ENCODE measurements at places on chromosomes 3 and 15. TPM values are rescaled to one million over a fixed set of nuclear protein-coding genes. Genes with fewer than 3 reads are reported as not detected.

DNA sequence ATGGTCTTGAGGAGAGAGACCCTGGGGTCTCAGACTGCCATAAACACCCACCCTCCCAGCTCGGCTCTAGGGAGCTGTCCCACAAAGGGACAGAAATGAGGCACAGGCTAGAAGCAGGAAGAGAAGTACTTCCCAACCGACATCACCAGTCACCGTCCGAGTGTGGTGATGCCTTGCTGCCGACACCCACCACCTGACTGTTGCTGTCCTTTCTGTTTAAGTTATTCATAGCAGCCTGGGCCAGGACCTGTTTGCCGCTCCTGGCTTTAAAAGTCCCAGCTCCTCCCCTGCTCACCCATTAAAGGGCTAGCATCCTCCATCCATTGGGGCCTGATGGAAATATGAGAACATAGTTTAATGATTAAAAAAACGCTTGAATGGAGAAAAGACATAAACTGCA, 13.2 kb upstream of the SPG11 start:
- DNase-seq, result no peak

- no peak for DNase-seq
Observed at GRCh38 chr15:78434134-78434533, 3.9 kb upstream of the IREB2 start.

- DNase-seq, result no peak
Observed at GRCh38 chr3:107456501-107456900, 66.3 kb upstream of the BBX start.

- no peak for DNase-seq
Observed at GRCh38 chr3:94453864-94454263, 391.0 kb downstream of the NSUN3 start.

DNA sequence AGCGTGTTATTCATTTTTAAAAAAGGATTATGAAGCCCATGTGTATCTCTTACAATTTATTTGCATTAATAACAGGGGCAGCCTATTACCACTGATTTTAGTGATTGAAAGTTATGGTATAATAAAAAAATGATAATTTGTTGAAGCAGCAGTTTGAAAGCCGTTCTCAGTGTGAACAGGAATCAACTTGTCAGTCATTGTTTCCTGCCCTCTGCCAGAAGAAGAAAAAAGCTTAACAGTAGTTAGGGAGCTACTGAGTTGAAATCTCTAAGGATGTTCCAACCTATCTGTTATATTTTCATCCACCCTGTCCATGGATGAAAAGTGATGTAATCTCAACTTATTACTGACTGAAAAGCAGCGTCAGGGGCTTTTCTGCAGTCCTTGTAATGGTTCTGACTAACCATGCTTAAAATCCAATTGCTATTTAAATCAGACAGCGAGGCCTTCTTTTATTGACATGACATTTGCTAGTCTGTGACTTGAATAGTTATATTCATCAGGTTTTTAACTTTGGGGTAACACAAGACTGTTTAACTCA, 486.7 kb downstream of the ROBO2 start:
- DNase-seq, result no peak

DNA sequence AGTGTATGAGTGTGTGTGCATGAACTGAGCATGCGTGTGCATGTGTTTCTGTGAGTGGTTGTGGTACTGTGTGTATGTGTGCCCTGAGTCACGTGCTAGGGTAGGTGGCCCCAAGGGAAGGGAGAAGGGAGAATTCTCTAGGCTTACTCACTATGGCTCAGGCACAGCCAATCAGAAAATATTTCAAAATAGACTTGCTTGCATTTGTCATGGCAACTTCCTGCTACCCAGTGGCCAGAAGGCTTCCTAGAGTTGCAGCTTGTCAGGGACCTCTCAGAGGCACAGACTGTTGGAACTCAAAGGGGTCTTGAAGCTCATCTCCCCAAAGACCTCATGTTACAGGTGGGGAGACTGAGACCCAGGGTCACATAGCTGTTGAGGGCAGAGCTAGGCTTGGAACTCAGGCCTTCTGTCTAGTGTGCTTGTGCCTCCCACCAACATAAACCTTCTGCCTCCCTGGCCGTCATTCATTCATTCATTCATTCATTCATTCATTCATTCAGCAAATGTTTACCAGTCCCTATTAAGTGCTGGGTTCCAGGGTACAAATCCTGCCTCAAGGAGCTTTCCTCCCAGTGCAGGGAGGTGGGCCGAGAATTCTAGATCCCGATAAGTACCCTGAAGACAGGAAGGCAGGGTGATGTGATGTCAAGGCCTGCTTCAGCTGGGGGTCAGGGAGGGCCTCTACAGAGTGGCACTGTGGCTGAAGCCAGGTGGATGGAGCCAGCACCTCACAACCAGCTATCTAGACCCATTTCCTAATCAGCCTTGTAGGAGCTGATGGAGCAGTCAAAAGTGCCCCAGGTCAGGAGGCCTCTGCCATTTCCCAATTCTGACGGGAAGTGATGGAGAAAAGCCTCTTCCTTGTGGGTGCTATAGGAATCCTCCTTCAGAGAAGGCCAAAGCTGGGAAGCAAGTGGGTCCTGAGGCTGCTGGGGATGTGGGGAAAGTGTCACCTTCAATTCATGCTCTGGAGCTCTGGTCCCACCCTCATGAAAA, 10.9 kb upstream of the RFT1 start:
- peak; percentile 74 for DNase-seq

- DNase-seq, result no peak
Observed at GRCh38 chr3:96264701-96265100, 549.7 kb upstream of the EPHA6 start.

DNA sequence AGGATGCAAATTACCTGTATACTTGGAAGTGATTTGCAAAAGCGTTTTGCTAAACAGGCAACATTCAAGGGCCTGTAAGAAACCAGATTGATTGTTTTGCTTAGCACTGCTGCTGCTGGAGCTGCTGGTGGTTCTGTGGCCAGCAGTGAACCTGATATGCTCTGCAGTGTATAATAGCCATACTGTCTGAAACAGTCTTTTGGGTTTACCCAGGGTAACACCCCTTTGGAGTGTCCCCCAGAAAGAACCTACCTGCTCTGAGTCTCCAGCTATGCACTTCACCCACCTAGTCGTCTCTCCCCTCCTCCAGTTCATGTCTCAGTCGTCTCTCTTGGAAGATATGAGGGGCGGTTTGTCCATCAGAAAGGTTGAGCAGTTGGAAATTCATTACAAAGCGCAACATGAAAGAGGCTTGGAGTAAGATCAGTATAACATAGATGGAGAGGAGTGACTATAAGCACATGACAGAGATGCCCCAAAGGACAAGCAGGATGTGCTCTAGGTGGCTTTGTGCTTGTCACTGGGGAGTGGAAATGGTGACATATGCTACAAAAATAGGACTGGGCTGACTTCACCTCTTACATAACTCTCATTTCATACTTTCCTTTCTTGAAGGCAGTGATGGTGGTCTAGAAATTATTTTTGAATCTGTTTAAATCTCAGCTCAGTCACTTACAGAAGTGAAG, 3.8 kb downstream of the MKRN2 start:
- no peak for DNase-seq

DNA sequence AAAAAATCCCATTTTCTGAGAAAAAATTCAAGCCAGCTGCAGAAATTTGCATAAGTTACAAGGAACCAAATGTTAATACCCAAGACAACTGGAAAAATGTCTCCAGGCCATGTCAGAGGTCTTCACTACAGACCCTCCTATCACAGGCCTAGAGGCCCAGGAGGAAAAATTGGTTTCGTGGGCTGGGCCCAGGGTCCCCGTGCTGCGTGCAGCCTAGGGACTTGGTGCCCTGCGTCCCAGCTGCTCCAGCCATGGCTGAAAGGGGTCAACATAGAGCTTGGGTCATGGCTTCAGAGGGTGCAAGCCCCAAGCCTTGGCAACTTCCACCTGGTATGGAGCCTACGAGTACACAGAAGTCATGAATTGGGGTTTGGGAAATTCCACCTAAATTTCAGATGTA, 78.0 kb downstream of the MYH15 start:
- DNase-seq, result no peak

Gene SCN11A
- not detected for total RNA-seq
